ENCODE measurements at places on chromosomes 7 and 10. TPM values are rescaled to one million over a fixed set of nuclear protein-coding genes. Genes with fewer than 3 reads are reported as not detected.

GRCh38 chr7:14252458-14252857 is 263.0 kb upstream of the ETV1 start:
- no peak for DNase-seq

DNA sequence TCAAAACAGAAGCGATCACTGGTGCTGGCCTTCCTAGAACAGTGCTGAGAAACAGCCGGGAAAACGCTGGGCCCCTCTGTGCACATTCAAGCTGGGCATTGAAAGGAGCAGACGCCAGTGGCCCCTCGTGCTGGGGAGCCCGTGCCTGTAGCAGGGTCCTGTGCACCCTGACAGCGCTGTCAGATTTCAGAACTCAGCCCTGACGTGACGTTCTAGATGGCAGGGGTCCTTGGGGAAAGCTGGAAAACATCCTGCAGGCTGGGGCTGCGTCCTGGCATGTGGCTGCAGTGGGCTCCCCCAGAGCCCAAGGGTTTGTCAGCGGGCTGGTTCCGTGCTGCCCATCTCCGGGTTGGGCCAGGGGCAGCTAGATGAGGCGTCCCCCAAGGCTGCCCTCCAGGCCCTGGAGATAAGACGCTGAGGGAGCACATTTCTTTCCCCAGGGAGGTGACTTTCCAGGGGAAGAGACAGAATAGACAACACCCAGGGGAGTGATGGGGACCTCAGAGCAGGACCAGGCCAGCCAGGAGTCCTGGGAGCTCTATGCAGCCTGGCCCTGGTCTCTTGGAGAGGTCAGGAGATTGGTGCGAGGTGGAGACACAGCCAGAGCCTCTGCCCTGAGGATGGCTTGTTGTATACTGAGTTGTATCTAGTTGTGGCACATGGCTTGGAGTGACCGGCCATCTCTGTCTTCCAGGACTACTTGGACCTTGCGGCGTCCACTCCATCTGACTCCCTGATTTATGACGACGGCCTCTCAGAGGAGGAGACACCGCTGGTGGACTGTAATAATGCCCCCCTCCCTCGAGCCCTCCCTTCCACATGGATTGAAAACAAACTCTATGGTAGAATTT is 12.1 kb upstream of the CSGALNACT2 start:
- peak; percentile 1 for DNase-seq

- DNase-seq = no peak
Measured at GRCh38 chr7:87395442-87396020, 50.1 kb downstream of the CROT start.

DNA sequence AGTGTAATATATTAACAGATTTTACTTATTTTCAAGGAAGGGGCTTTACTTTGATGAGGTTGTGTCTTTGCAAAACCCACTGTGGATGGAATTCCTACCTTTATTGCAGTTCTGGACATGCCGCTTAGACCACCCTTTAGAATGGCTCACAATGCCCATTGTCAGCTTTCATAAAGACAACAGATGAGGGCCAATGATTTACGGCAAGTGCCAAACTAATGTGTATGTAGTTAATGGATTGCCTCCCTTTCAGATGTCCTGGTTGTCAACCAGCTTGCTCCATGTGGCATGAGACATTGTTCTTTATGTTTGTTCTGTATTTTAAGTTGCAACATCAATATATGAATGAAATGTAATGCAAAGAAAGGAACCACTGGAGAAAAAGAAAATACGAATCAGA is 35.0 kb upstream of the ELMO1 start:
- DNase-seq = no peak

DNA sequence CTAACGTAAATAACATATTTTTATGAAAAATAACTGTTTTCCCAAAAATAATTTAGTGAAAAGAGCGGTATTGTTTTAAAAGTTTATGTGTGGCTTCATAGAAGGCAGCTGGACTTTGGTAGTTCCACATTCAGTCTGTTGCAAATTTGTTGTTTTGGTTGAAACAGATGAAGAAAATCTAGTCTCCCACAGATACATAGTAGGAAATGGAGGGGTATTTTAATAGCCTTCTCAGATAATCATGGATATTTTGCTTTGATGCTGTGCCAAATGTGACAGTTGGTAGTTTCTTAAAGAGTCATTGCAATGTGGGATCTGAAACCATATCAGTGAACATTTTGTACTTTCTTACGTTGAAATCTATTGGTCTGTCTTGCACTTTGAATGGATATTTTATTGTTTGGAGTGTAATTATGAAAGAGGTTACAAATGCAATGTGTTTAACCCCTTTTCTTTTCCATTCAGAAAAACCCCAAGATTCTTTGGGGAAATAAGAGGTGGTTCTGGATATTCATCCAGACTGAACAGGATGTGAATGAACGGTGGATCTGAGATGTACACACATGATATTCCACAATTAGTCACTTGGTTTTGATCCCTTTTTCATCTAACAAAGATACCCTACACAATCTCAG is 10.4 kb downstream of the ZNF365 start:
- DNase-seq = no peak

- DNase-seq = no peak
Measured at GRCh38 chr7:108109221-108109908, 20.8 kb downstream of the LAMB4 start.

DNA sequence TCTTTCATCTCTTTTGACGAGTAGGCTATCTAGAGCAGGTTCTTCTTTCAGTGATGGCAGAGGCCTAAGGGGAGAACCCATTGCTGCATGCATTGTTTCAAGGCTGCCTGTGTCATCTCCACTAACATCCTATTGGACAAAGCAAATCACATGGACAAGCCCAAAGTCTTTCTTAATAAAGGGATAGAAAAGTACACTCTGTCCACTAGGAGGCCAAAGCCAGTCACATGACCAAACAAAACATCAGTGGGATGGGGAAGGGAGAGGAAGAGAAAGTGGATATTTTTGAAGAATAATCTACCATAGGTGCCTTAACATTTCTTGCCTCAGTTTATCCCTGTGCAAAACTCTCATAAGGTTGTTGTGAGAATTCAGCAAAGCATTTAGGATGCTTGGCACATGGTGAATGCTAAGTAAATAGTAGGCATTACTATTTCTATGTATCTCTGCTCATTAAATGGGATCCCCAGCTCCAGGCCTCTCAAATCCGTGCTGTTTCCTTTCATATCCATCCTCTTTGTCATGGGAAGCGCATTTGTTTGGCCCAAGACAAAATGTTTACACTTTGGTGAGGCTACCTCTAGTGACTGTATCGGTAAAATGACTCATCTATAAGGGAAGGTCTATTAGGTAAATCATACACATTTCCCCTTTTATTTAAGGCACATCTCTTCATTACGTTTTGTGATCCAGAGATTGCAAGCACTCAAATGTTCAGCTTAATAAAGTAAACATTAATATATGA is 16.7 kb upstream of the CADPS2 start:
- no peak for DNase-seq

DNA sequence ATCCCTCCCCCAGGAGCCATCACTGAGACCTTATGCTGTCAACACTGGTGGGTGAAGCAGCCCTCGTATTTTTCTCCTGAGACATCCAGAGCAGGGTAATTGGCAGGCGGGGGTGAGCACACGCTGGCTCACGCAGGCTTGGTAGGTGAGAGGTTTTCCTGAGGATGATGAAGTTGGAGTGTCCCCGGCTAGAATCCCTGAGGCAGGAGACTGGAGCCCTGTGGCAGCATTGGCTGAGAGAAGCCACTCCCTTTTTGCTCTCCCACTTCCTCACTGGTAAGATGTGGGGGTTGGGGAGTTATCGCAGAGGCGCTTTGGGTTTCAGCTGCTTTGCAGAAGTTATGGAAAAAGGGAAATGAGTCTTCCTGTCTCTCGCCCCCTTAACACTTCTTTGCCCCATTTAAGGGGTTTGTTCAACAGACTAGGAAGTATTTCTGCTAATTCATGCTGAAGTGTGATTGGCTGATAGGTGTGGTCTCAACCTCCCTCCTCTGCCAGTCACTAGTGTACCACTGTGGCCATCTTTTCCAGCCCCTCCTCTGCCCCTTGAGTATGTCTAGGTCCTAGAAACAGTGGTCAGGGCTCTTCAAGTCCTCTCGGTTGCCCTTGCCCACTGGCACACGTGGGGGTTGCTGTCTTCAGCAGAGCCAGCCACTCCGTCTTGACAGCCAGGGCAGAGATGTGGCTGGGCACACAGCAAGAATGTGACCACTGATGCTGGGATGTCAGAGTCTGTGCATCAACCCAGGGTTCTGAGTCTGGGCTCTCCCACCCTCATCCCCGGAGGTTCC is 5.7 kb downstream of the ARPC1B start:
- DNase-seq = no peak

DNA sequence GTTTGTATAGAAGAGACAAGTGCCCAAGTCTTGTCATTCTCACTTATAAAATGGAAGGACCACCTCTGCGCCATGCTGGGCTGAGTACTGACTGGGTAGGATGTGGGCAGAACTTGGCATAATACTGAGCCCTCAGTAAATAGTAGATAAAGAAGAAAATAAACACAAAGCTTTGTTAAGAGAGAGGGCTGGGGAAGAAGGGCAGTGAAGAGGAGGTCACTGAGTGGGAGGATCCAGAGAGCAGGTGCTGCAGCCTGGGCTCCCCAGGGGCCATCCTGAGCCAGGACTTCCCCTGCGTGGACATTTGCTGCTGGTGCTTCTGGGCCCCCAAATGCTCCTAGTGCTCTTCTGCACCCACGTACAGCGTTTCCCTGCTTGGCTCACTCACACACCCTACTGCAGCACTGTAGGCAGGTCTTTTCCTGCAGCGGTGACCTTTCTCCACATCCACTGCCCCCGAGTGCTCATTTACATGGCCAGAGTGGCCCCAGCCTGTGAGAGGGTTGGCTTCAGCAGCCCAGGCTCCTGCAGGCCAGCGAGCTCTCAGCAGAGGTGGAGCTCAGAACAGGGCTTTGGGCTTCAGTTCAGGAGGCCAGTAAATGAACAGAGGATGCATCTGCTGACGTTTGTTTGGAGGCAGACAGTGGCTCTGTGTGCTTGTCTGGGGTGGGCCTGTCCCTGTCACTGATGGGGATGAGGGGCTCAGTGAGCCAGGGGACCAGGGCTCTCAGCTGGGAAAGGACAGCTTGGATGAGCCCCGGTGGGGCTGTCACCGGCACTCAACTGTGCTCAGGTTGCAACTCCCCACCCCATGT is 164.6 kb downstream of the ADARB2 start:
- DNase-seq = no peak

DNA sequence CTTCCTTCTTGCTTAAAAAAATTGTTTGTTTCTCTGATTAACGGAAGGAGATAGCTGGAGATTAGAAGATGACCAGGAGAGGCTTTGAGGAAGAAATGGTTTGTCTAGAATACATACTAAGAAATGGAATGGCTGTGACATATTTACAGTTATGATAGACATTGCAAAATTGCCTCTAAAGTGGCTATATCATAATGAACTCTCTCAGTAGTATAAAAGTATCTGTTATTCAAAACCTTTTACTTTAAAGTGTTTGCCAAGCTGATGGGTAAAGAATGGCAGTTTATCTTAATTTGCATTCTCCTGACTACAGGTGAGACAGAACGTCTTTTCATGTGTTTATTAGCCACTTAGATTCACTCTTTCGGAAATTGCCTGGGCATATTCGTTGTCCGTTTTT is 28.7 kb downstream of the LRGUK start:
- DNase-seq = no peak

GRCh38 chr10:111390813-111391563 is 314.2 kb downstream of the ADRA2A start:
- DNase-seq = no peak

DNA sequence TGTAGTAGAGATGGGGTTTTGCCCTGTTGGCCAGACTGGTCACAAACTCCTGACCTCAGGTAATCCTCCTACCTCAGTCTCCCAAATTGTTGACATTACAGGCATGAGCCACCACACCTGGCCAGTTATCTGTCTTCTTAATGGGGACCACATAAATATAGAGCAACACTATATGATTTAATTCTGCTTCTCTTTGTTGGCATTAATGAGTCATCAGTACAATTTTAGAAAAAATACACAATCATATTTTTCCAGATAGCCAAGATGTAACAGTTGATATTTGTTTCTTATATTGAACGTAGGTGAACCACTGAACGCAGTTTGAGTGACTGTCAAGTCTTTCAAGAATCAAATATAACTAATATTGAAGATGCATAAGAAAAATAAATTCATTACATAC is 48.5 kb downstream of the LCOR start:
- DNase-seq = no peak

- no peak for DNase-seq
Measured at GRCh38 chr7:127629268-127629854, 11.4 kb upstream of the PAX4 start.

DNA sequence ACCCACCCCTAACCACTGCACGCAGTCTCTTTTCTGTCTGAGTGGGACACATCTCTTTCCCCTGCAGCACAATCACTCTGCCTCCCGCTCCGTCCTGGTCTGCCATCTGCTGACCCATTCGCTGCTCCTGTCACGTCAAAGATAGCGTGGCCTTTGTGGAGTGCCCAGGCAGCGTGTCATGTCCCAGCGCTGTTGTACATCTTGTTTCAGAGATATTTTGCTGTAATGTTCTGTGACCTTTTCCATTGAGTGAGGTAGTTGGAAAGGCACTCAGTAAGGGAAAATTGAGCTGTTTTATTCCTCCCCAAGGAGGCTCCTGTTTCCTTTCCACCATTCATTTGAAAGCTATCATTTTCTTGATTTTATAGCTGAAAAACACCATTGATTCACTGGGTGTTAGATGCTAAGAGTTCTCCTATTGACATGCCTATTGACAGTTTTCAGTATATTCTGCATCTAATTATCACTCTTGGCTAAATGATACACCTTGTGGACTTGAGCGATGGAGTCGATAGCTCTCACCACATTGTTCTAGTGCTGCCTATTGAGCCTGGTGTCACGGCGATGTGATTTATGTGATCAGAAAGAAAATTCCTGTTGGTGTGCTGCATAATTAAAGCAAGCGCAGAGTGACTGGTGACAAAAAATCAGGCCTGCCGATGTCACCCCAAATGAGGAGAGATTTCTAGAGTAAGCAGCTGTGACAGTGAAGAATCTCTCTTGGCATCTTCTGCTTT is 372.6 kb downstream of the LRMDA start:
- DNase-seq = peak; percentile 11

DNA sequence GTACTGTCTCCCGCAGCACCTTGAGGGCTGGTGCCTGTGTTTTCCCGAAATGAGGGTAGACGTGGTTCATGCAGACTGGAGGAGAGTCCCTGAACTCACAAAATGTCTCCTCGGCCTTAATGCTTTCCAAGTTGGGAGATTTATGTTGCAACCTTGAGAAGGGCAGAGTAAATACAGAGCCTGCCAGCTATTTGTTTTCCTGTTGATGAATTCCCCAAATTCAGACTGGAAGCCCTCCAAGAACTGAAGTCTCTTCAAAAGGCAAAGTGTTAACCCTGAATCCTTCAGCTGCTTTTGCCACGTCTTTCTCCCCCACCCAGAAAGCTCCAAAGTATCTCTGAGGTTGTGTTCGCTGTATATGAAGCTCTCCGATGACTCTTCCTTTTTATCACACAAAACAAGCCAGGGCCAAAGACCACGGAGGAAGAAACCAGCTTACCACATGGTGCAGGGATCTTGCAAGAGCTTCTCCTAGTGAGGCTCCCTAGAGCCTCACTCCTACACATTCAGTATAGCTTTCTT is 254.7 kb upstream of the NFE2L3 start:
- DNase-seq = no peak

GRCh38 chr10:74898201-74898976 is 72.0 kb downstream of the KAT6B start:
- DNase-seq = no peak

FAM24A gene
- polyA plus RNA-seq = not detected

ANKRD7 gene
- polyA plus RNA-seq = 0.88 TPM

PRLHR gene
- not detected for polyA plus RNA-seq

TRPV6 gene
- polyA plus RNA-seq = not detected

LFNG gene
- polyA plus RNA-seq = 10.8 TPM
